Amygdala (tissue), 56 donors: ENCODE measurements at places on chromosomes 4 and X.

DNA sequence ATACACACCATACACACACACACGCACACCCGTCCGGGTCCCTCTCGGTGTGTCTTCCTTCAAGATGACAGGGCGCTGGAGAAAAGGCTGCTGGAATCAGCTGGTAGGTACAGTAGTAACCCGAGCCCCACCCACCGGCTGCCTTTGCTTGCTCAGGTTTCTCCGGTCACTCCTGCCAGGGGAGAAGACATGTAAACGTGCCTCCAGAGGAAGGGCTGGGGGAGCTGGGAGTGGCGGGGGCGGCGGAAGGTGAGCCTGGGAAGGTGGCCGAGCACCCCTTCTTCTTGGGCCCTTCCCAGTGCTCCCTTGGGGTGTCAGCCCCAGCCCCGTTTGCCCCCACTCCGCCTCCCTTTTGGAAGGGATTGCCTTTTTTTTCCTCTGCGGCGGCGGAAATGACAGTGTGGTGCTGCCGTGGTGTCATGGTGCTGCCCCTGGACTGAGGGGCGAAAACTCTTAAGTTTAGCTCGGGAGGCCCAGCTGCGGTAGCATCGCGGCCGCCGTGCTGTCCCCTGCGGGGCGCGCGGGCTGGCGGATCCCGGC, at the start of gene MID2:
TSS of gene MID2 (plus strand) at position 169 of the 540 bp plus-strand sequence. CDS start 561 bp downstream, outside the sequence.
- DNase-seq, result peak; percentile 22

DNA sequence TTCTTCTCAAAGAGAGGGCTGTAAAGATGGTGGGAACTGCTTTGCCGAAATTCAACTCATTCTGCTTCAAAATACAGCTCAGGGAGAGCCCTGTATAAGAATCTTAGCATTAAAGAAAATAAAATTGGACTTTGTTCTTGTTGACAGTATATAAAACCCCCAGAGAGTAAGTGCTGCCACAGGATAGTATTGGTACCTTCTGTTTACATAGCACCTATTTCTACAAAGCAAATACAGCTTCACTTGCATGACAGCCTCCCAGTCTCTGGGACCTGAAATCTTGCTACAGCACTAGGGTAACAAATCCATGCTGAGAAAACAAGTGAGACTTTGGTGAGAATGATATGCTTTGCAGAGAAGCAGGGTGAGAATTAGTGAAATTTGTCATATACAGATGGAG, 428.6 kb downstream of the ADGRL3 start:
- DNase-seq, result no peak

DNA sequence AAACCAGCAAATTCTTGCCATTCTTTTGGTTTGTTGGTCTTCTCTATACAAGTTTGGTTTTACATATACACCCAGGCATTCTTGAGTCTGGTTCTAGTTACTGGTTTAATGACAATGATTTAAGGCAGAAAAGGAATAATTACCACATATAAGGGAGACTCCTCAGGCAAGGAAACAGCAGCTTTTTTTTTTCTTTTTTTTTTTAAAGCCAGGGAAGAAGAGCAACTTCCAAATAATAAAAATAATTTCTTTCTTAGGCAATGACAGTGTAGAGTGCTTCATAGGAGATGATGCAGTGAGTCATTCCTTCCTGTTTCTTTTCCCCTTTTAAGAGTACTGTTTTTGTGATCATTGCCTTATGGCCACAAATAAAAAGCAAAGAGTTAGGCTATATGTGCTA, 289.7 kb downstream of the DKK2 start:
- no peak for DNase-seq

DNA sequence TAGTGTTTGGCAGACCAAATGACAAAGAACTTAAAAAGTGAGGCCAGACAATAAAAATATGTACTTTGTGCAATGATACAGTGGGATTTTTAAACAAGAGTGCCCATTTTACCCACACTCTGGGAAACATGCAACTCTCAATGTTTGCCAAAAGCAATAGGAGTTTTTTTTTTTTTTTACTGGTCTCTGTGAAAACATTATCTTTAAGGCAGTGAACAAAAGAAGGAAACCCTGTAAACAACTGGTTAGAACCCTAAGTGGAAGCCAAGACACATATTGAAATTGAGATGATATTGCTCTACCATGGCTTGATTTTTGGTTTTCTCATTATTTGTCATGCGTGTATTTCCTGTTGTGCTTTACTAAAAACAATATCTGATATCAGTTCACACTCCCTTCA, 67.2 kb upstream of the PPP3CA start:
- DNase-seq, result no peak

GRCh38 chrX:63713526-63713925, 71.5 kb downstream of the ARHGEF9 start:
- no peak for DNase-seq

DNA sequence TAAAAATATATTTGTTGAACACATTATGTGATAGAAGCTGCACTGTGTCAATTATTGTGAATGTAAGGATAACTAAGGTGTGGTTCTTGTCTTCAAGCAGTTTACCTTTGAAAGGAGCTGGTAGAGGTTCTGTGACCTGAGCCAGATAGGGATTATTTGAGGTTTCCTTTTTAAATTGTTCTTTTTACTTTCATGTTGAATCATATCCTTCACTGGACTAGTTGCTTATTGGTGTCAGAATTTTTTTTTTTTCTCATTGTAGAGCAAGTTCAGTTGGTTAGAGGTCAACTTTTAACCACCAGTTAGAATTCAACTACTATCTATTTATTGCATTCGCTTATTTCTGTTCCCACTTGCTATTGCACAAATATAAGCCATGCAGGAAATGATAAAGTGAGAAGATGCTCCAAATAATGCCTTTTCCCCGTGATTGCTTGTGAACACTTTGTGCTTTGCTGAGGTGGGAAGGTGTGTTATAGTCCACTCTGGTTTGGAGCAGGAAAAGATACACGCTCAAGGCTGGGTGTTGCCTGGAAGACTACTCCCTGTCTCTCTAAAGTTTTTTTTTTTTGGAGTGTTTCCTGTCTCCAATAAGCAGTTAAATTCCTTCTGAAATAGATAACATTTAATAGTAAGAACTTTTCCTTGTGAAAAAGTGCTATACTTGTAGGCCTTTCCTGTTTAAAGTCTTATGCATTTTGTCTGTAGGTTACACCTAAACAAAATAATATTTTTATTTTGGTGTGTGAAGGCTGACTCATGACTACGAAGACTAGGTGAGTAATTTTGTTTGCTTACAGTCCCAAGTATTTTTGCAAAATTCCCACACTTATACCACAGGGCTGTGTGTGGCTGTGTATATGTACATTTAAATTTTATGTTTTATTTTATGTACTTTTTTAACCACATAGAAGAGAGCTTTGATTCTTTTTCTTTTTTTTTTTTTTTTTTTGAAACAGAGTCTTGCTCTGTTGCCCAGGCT, 83.8 kb upstream of the LCORL start:
- no peak for DNase-seq

GRCh38 chrX:14554131-14554715, 24.9 kb downstream of the GLRA2 start:
- no peak for DNase-seq

DNA sequence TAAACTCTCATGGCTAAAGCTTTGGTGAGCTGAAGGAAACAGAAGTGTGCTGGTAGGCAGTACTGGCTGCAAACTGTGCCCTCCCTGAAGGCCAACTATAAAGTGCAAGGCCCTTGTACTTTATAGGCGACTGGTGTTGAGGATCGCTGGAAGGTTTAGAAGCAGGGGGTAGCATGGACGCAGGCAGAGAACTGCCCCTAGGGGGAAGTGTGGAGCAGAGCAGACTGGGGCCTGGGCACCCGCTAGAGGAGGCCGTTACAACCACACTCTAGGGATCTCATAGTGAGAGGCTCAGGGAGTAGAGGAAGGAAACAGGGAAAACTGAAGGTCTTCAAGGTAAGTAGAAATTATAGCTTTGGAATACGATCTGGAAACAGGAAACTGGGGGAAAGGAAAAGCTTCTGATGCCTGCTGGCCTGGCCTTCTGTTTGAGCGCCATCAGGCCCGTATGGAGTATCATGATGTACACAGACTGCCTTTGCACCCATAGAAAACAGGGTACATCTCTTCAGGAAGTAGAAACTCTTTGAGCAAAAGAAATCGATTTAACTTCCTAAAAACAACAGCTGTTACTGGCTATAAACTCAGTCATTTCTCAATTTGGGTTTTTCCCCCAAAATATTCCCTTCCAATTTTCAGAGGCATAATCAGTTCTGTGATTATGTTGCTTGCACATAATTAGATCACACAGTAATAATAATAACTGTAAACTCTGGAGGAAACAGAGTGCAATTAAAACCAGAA, 23.9 kb upstream of the TMSB4X start:
- no peak for DNase-seq

GRCh38 chrX:17377091-17377717, 2.2 kb downstream of the NHS start:
- DNase-seq, result no peak

GRCh38 chr4:116020141-116020722, 906.8 kb upstream of the NDST4 start:
- no peak for DNase-seq

DNA sequence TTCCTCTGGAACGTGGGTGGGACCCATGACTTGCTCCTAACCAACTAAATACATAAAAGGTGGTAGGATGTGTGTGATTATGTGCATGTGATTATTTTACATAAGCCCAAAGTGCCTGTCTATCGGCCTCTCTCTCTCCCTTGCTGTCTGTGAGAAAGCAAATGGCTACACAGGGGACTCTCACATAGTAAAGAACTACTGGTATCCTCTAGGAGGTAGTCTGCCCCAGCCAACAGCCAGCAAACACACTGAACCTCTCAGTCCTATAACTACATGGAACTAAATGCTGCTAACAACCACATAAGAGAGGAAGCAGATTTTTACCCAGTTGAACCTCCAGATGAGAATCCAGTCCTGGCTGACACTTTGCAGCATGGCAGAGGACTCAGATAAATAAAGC, 1249.4 kb downstream of the ADGRL3 start:
- no peak for DNase-seq

GRCh38 chr4:184342167-184342856, 124.6 kb upstream of the ENPP6 start:
- DNase-seq, result no peak

DNA sequence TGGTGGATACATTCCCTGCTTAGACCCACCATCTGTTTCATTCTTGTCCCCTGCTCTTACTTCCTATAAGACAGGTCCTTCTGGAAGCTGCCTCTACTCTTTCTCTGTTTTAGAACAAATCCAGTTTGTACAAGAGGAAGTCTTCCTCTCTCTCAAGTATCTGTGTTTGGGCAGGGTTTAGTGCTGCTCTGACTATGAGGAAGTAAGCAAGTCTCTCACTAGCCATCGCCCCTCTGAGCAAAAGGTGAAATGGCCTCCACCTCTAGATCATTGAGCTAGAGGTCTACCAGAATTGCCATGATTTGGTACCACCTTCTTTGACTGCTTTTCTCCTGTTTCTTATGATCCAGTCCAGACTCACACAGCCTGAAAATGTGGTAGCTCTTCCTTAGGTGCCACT, 8.4 kb downstream of the BTK start:
- no peak for DNase-seq

DNA sequence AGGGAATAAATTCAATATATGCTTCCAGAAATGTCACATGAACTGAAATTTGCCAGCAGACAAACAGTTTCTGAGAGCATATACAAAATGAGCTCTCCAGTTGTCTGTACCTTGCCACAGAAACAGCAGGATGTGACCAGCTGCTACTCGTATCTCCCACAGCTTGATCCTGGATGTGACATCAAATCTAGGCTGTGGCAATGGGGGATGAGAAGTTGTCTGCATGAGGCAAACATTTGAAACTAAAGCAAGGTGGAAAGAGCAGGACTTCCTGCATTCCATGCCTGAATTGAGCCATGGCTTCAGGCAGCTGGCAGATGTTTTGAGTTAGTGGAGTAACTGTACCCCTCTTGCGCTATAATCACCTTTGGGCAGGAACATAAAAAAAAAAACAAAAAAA, 1724.0 kb downstream of the RPA4 start:
- no peak for DNase-seq

DNA sequence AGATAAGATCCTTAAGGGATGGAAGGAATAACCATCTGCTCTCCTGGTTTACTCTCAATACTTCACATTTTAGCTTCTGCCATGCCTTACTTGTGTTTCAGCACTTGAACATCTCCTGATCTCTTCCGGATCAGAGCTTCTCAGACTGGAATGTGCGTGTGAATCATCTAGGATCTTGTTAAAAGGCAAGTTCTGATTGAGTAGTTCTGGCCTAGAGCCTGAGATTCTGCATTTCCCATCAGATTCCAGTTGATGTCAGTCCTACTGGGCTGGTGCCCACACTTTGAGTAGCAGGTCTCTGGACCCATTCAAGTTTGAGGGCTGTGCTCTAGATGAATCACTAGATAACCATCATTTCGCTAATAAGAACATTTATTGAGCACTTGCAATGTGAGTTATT, 20.0 kb downstream of the NDP start:
- no peak for DNase-seq

GRCh38 chr4:170083541-170083940, 6.2 kb downstream of the AADAT start:
- DNase-seq, result no peak

GRCh38 chr4:110005461-110006056, 92.9 kb downstream of the EGF start:
- no peak for DNase-seq

- no peak for DNase-seq
Measured at GRCh38 chr4:1369091-1369450, 22.1 kb downstream of the UVSSA start.

DNA sequence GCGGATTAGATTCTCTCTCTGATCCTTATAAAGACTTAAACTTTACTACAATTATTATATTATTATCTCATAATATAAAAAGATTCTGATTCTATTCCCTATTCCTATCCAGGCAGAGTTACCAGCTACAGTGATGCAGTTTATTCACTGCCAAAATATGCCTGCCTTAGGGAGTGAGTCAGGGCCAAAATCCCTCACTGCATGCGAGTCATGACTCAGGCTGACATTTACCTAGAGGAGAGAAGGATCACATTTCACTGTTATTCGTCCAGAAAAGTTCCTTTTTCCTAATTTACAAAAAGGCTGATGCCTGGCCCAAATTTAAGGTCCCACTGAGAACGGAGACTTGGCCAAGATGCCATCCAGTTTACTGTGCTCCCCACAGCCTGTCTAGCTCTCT, 168.5 kb upstream of the LDB2 start:
- no peak for DNase-seq

DNA sequence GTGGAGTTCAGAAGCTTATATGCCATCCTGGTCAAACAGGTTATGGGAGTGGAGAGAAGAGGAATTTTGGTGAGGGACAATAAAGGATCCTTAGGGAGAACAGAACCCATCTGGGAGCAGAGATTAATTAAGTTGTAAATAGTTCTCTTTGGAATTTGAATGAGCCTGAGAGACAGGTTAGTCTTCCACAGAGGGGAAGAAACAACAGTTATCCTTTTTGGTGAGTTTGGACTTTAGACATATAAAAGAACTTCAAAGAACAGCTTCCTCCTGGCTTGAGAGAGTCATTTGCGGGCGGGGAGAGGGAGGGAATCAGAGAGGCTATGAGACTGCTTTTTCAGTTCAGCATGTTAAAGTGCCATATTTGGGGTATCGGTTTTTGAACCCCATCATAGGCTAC, 793.3 kb upstream of the MAGEB2 start:
- no peak for DNase-seq

GRCh38 chr4:40461879-40462278, 126.7 kb downstream of the CHRNA9 start:
- DNase-seq, result no peak

GRCh38 chr4:30870513-30870912, 150.3 kb downstream of the PCDH7 start:
- no peak for DNase-seq

- DNase-seq, result no peak
Measured at GRCh38 chr4:13427599-13428325, 56.4 kb downstream of the RAB28 start.

GRCh38 chr4:46549125-46549524, 159.2 kb upstream of the GABRA2 start:
- no peak for DNase-seq
